ENCODE measurements at places on chromosomes 7 and 10.
A peak's percentile ranks its signal among the peaks of the same experiment; 100 is the strongest.

GRCh38 chr7:74267756-74268565, 13.8 kb upstream of the RFC2 start:
- DNase-seq: no peak

DNA sequence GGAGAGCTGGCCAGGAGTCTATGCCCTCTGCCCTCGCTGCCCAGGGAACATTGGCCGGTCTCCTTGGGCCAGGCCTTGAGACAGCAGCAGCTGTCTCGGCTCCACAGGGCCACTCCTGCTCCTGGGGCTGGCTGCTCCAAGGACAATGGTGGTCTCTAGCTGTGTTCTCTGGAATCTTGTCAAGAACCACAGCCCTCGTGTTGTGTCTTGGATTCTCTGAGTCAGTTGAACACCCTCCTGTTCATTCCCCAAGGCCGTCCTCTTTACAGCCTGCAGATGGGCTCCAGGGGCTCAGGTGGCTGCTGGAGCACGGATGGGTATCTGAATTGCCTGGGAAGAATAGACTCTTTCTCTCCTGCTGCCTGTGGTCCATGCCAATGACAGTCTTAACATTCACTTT, 511.1 kb downstream of the GLRX3 start:
- no peak for DNase-seq

GRCh38 chr7:29479301-29480200, 84.1 kb upstream of the PRR15 start:
- no peak for DNase-seq

DNA sequence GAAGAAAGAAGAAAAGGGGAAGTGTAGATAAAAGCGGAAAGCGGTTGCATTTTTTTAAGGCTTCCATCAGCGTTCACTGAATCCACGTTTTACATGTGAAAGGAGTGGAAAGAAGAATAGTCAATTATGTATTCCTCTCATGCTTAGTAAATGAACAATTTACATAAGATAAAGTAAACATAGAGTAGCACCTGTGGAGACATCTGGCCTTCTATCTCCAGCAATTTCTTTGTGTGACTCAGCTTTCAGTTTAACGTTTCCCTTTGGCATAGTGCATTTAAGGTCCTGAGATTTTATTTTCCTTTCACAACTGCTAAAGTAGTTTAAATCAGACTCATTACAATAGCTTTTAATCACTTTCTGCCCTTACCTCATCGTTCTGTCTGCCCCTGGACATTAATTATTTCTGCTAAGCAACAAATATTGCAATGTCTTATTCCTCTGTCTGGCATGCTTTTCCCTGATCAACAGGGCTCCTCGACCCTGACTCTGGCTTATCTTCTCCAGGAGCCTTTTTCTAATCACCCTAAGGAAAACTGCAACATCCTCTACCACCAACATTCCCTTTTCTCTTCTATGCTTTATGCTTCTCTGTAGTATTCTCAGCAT, 383.5 kb upstream of the VWC2 start:
- no peak for DNase-seq

DNA sequence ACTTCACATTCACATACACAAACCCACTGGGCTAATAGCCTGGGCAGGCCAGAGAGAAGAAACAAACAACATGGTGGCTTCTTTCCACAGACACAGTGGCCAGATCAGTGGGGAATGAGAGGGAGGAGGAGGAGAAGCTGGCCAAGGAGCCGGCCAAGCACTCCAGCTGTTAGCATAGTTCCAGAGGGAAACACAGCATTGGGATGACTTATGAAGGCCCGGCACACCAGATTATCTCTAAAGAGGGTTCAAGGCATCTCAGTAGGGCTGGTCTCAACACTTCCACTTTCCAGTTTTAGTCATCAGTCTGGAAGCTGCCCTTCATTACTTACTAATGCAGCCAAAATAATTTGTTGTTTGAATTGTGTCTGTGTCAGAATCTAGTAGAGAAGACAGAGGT, 42.1 kb upstream of the GPR26 start:
- no peak for DNase-seq

- no peak for DNase-seq
Measured at GRCh38 chr10:45428611-45429510, 54.8 kb downstream of the ALOX5 start.

DNA sequence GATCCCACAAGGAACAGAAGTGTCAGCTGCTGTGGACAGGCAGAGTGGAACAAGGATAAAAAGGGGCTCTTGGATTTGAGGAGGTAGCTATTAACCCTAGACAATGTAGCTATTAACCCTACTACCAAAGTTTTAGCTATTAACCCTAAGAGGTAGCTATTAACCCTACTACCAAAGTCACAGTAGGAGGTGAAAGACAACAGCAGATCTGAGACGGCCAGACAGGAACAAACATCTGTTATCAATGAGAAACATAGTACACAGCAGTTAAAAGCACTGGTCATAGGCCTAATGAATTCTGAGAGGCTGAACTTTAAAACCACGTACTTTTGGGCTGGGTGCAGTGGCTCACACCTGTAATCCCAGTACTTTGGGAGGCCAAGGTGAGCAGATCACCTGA, 11.9 kb downstream of the ERCC6 start:
- no peak for DNase-seq

- DNase-seq: no peak
Measured at GRCh38 chr10:117948493-117948892, 98.2 kb downstream of the RAB11FIP2 start.

GRCh38 chr10:22326145-22326702, 5.3 kb downstream of the BMI1 start:
- DNase-seq: no peak

DNA sequence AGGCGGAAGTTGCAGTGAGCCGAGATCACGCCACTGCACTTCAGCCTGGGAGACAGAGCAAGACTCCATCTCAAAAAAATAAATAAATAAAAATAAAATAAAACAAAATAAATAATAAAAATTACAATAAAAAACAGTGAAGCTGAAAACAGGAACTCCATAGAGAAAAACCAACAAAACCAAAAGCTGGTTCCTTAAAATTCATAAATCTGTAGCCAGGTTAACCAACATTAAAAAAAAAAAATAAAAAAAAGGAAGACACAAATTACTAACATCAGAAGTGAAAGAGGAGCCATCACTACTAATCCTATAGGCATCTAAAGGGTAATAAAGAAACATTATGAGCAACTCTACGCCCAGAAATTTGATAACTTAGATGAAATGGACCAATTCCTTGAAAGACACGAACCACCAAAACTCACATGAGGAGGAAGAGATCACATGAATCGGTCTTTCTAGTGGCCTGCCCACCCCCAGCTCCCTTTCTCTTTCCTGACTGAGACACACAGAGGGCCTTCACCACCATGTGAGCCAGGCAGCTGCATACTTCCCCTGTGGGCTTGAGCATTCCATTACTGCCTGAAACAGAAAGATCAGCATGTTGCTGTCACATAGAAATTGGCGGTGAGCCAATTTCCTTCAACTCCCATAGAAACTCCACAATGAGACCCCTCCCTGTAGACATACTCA, 208.7 kb downstream of the MAD1L1 start:
- peak; percentile 88 for DNase-seq

DNA sequence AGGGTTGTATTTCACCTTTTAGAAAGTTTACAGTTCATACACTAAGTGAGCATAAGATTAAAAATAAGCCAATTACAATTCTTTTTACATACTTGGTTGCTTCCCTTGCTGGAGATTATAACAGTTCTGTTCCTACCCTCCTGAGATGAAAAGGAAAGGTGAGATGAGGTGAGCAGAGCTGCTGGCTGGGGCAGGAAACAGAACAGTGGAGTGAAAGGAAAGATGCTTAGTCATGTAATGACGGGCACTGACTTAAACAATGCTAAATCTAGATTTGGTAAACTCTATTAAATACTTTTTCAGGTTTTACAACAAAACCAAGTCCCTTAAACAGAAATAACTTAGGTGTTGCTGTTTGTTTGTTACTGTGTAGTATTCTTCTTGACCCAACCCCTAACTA, 19.9 kb upstream of the ZEB1 start:
- no peak for DNase-seq

GRCh38 chr10:4704034-4704545, 121.9 kb upstream of the AKR1E2 start:
- peak; percentile 48 for DNase-seq

DNA sequence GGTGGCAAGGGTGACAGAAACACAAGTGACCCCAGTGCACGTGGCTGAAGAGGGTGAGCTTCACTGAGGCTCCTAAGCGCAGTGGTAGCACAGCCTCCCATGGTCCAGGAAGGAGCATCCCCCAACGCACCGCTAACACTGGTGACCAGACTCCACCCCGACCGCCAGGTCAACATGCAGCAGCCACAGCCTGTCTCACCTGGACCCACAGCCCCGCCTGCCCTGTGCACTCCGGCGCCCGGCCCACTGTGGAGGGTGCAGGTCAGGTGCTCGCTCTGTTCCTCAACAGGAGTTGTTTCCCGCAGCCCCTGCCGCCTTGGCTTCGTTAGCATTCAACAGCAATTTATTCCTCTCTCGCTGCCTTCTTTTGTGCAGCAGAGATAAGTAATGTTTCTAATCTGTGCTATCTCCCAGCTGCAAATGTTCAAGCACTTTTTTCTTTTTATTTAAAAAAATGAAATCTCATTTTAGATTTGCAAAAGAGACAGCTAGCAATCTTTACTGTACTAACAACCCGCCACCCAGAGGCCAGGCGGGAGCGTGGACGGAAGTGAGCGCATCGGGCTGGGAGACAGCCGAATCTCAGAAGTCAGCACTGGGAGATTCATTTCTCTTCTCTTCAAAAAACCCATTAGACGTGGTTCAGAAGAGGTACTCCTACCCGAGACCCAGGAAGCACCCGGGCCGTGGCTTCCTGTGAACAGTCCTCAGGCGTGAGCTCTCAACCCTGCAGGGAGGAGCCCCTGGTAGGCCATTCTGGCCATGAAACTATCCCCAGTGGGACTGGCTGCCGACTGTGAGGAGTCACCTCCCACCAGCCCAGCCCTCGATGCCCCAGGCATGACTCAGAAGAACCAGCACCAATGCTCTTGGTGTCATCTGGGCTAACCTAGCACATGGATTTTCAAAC, 133.4 kb downstream of the MAD1L1 start:
- peak; percentile 72 for DNase-seq

- no peak for DNase-seq
Measured at GRCh38 chr10:93468461-93469213, 13.5 kb downstream of the MYOF start.

GRCh38 chr7:121279060-121279620, 49.7 kb upstream of the WNT16 start:
- DNase-seq: no peak
